ENCODE measurements at places on chromosomes 5 and 9.

DNA sequence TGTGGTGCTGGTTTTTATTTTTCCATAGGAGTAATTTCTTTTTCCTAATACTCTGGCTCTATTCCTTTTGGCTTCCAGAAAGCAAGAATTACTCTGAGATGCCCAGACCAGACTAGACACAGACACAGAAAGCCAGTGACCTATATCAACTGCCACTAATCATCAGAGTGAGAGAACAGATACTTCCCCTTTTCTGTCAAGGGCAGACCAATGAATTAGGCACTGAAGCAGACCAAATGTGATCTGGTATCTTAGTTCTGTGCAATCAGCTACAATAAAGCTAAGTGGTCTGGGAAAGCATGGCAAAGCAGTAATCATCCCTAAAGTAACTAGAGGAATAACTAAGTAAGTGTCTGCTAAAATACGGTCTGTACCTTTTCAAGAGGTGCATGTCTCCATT, 239.1 kb downstream of the ELAVL2 start:
- DNase-seq: no peak

GRCh38 chr9:69181908-69182353, 7.9 kb downstream of the TJP2 start:
- DNase-seq: no peak

GRCh38 chr5:4976902-4977301, 163.2 kb upstream of the ADAMTS16 start:
- no peak for DNase-seq

GRCh38 chr9:3868012-3868411, 342.2 kb upstream of the RFX3 start:
- no peak for DNase-seq

DNA sequence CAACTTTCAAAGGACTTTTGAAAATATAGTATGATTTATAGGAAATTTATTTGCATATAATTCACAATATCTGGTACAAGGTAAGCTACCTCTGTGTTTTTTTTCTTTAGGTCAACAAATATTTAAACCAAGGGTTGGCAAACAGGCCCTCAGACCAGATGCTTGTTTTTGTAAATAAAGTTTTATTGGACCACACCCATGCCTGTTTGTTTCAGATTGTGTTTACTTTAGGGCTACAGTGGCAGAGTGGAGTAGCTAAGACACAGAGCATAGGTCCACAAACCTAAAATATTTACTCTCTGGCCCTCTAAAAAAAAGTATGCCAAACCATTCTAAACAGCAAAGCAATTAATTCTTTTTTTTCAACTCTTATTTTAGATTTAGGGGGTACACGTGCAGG, 119.7 kb upstream of the CCDC152 start:
- DNase-seq: no peak

- no peak for DNase-seq
Observed at GRCh38 chr5:170629566-170630175, 125.9 kb downstream of the KCNIP1 start.

GRCh38 chr5:85182344-85182743, 797.7 kb upstream of the EDIL3 start:
- no peak for DNase-seq

DNA sequence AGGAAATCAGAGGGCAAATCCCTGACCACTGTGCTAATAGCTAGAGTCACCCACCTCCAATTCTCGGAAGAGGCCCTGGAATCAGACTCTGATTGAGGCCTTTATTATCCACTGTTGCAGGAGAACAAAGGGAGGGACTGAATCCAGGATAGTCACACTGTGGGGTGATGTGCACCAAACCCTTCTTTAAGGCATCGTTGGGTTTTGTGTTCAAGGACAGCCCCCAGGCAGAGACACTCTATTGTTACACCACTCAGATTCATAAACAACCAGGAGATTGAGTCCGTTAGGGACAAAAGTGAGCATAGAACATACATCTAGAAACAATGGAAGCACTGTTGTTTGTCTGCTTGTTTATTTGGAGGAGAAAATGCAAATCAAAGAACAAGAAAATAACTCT, 124.6 kb upstream of the TBCA start:
- DNase-seq: no peak

- DNase-seq: no peak
Observed at GRCh38 chr5:10233505-10233904, 16.2 kb downstream of the ATPSCKMT start.

All from stimulated activated CD8-positive, alpha-beta memory T cell treated with anti-CD3 and anti-CD28 coated beads, Interleukin-4, amount 100 ng/mL, for 24 hours (primary cell).